ENCODE measurements at places on chromosomes 12 and 14. TPM values are rescaled to one million over a fixed set of nuclear protein-coding genes. Genes with fewer than 3 reads are reported as not detected.

DNA sequence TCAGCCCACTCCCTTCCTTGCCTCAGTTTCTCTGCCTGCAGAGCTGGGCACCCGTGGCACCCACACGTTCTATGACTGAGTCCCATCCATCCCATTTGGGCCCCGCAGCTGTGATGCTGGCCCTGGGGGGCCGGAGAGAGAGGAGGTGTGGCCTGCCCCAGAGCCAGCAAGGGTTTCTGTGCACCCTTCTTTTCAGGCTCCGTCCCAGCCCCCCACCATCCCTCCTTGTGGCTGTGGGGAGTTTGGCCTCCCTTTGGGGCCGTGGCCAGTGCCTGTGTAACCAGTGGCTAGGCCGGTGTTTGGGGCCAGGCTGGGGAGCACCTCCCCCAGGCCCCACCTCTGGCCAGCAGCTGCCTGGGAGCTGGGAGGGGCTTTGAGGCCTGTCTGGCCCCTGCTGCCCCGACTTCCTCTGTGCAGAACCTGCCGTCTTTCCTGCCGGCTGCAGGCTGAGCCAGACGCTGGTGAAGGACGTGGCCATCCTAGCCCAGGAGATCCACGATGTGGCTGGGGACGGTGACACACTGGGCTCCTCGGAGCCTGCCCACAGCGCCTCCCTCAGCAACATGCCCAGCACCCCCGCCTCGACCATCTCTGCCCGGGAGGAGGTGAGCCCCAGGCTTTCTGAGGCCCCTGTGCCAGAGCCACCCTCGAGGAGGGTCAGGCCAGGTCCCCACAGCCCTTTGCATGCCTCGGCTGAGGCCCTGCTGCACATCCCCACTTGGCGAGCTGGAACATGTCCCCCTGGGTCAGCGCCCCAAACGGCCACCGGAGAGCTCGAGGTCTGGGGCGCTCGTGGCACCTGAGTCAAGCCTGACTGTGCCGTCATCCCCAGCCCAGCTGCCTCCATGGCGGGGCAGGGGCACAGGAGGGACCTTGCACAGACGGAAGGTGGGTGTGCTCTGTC, 27.7 kb downstream of the CEP170B start:
- no peak for DNase-seq

DNA sequence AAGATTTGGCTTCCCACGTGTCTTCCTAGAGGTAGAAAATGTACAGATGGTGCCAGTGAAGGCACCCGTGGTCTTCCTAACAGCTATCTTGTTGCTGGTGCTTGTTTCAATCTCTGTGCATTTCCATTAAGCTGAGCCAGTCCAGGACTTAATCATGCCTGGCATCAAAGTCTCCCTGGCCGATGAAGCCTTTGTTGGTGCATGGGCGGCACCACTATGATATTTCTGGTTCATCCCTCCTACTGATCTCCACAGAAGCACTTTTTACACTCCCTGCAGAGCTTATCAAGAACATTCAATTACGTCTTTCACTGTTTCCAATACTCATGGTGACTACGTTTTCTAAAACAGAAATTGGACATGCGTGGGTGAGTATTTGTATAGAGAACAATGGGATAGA, 128.4 kb downstream of the TTC8 start:
- DNase-seq, result no peak

Gene CLEC4A
- 1.4 TPM for polyA plus RNA-seq

Gene GUCY2C
- 0.16 TPM for polyA plus RNA-seq

Gene DCAF5
- polyA plus RNA-seq, result 44.0 TPM

- DNase-seq, result no peak
These were observed 3.5 kb downstream of the TGM1 start for GRCh38 chr14:24259282-24260025.

Gene OTOGL
- 0.38 TPM for polyA plus RNA-seq

Gene PMCH
- 0.42 TPM for polyA plus RNA-seq

GRCh38 chr12:2255311-2255710, 202.5 kb downstream of the CACNA1C start:
- no peak for DNase-seq

Gene ANKS1B
- 2.3 TPM for polyA plus RNA-seq

Gene TAMALIN
- polyA plus RNA-seq, result 16.3 TPM

DNA sequence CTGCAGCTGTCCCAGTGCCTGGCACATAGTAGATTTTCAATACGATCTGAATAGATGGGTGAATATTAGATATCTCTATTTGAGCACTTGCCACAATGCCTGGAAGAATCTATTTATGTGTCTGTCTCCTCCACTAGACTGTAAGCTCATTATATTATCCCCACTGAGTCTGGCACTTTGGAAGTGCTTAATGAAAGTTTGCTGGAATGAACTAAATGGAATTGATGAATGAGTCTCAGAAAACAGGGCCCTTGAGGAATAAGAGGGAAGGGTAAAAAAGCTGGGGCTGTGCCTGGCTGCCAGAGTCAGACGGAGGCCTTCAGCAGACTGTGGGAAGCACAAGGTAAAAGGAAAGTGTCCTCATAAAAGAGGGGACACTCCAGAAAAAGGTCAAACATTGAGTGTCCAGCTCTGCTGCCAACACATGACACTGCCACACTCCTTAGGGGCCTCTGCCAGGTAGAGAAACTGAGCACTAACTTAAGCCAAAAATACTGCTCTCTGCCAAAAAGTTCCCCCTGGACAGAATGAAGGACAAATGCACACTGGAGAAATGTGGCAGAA, 39.3 kb downstream of the GLT8D2 start:
- no peak for DNase-seq

Gene TAS2R19
- 1.3 TPM for polyA plus RNA-seq

Gene GAS2L3
- polyA plus RNA-seq, result 15.9 TPM

DNA sequence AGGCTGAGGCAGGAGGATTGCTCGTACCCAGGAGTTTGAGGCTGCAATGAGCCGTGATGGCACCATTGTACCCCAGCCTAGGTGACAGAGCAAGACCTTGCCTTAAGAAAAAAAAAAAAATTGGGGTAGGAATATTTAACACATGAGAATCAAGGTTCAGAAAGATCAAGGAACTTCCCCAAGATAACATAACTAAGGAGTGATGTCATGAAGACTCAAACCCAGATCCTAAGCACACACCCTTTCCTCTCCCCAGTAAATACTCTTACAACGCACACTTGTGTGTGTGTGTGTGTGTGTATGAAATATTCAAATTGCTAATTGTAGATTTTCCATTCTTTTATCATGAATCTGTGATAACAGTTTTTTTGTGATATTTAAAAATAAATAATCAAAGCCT, 90.6 kb upstream of the NUDT4 start:
- no peak for DNase-seq

Gene KRT71
- polyA plus RNA-seq, result not detected

DNA sequence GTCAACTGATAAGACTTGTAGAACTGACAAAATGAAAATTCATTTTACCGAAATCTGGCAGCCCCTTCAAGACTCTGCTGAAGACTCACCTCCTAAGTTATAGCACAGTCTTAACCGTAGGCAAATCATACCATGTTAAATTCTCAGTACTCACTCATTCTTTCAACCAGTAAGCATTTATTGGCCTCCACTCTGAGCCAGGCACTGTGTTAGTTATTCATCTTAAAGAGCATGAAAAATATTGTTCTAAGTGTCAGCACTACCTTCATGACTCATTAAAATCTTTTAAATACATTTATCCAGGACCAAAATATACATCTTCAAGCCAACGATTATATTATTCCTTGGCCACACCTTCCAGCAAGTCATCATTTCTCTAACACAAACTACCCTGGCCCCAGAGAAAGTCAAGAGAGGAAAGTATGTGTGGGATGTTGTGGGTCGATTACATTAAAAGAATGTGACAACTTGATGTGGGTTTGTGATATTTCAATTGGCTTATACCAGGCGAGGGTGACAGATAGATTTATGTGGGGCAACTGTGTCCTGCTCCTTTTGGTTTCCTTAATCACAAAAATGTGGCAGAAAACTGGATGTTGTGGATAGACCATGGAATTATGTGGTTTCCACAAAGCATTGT, 55.0 kb downstream of the TMEM30B start:
- DNase-seq, result no peak

Gene ANO2
- polyA plus RNA-seq, result 4.0 TPM

Gene ACSS3
- 7.0 TPM for polyA plus RNA-seq

DNA sequence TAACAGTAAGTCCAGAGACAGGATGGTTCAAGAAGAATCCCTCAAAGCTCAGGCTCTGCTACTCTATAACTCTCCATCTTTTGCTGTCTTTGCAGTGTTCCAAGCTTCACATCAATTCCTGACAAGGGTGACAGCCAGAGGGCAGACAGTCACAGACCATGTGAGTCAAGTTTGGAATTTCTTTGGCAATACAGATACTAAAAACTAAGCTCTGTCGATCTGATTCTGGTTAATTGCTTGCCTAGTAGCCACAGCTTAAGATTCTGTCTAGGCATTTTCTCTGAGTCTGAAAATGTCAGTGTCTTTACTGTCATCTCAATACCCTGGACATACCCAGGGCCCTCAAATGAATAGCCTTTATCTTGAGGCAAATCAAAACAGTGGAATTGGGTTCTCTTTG, 153.7 kb downstream of the CEP128 start:
- DNase-seq, result no peak

- no peak for DNase-seq
These were observed 92.4 kb downstream of the NUAK1 start for GRCh38 chr12:106046301-106046846.

Gene MIP
- 0.35 TPM for polyA plus RNA-seq

GRCh38 chr12:69438539-69438938, 31.6 kb upstream of the FRS2 start:
- DNase-seq, result no peak

GRCh38 chr12:39628836-39629235, 9.2 kb upstream of the ABCD2 start:
- no peak for DNase-seq

Gene PTPRR
- polyA plus RNA-seq, result 0.67 TPM

Gene GPX2
- polyA plus RNA-seq, result 0.35 TPM

GRCh38 chr12:127416796-127417195, 850.2 kb upstream of the TMEM132C start:
- no peak for DNase-seq

Gene NOS1
- 0.76 TPM for polyA plus RNA-seq

GRCh38 chr12:74144396-74144795, 393.2 kb upstream of the ATXN7L3B start:
- no peak for DNase-seq

Gene LRTM2
- polyA plus RNA-seq, result 0.81 TPM

Gene KLRC1
- 0.37 TPM for polyA plus RNA-seq

GRCh38 chr12:68622250-68622649, 11.6 kb downstream of the RAP1B start:
- no peak for DNase-seq

DNA sequence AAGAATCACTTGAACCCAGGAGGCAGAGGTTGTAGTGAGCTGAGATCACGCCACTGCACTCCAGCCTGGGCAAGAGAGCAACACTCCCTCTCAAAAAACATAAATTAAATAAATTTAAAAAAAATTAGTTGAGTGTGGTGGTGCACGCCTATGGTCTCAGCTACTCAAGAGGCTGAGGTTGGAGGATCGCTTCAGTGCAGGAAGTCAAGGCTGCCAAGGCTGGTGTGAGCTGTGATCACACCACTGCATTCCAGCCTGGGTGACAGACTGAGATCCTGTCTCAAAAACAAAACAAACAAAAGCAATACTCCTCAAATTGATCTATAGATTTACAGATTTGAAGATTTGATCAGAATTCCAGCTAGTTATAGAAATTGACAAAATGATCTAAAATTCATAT, 92.7 kb upstream of the RESF1 start:
- DNase-seq, result no peak

Gene ANKRD33
- polyA plus RNA-seq, result 0.10 TPM

GRCh38 chr12:22755629-22756028, 130.7 kb downstream of the ETNK1 start:
- DNase-seq, result no peak

- no peak for DNase-seq
These were observed 46.6 kb upstream of the PAPOLA start for GRCh38 chr14:96455588-96455987.

Gene HOXC12
- polyA plus RNA-seq, result not detected
